ENCODE measurements at places on chromosomes 16 and 17.

GRCh38 chr17:55660178-55660886 is 62.3 kb downstream of the TMEM100 start:
- no peak for DNase-seq

- no peak for DNase-seq
These were observed 18.0 kb downstream of the CA5A start for GRCh38 chr16:87918338-87918737.

- DNase-seq, result peak; percentile 83
These were observed 3.2 kb upstream of the TMEM88 start for GRCh38 chr17:7851438-7852261.

DNA sequence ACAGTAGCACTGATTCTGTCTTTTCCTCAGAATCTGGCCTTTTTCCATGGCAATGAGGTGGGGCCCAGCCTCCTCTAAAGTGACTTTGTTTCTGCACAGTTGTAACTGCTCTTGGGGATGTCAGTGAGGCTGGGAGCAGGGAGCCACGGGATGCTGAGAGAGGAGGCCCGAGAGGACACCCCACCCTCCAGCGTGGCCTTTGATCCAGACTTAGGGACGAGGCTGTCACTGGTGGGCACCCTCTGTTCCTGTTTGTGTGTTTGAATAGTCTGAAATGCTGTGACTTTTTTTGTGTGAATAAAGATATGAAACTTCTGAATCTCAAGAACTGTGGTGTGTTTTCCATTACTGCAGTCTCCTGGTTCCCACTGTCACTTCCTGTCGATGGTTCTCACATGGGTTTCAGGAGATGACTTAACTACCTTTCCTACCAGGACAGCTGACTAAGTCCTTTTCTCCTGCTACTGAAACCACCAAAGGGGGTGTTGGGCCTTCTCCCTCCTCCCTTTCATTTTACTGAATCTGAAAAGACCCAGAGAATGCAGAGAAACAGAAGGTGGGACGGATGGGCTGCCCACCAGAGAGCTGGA is 18.6 kb downstream of the KCTD2 start:
- DNase-seq, result no peak

- no peak for DNase-seq
These were observed 84.6 kb downstream of the SPAG9 start for GRCh38 chr17:51036084-51036483.

Measured in stimulated activated CD8-positive, alpha-beta memory T cell treated with anti-CD3 and anti-CD28 coated beads, Interleukin-15, amount 100 ng/mL, for 4 hours (primary cell).